GF-D8 (cell line): ENCODE measurements at places on chromosomes 6 and 20.

DNA sequence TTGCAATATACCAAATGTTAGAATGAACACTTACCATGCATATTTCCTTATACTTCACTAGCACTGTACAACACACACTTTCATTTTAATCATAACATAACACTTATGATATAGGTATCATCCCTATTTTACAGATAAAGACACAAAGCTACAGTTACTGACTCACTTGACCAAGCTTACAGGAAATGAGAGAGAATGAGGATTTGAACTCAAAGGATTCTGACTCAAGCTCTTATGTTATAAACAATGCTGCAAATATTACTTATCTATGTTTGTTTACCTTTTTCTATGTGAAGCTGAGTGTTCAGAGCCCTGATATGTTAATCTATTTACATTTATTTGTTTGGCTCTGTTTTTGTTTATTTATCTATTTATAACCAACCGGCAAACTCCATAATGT lies 245.4 kb downstream of the PTPRK start:
- DNase-seq: no peak

DNA sequence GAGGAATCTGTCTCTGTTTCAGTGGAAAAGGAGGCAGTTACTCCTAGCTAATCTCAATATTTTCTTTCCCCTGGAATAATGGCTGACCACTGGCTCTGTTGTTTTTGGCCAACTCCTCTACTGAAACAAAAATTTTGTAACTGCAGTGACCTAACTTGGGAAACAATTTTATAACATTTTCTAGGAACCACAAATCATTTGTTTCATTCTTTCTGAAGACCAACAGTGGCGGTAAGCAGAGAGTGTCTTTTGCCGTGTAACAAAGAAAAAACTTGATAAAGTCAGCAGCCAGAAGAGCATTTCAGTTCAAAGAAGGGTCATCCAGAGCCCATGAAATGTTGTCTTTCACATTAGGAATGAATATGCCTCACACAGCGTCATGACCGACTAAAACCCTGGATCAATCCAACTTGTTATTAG lies 11.8 kb upstream of the BFSP1 start:
- DNase-seq: no peak

DNA sequence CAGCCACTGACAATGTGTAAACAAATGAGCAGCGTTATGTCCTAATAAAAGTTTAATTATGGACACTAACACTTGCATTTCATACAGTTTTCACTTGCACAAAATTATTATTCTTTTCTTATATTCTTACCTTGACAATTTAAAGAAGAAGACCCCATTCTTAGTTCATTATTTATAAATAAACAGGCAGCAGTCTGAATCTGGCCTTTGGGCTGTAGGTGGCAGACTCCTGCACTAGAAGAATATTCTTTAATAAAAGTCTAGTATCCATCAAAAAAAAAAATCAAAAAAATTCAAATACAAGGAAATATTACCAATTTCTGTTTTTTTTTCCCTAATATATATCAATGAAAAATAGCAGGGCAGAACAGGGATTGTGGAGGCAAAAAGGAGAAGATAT lies 24.8 kb downstream of the PTCHD4 start:
- DNase-seq: no peak

DNA sequence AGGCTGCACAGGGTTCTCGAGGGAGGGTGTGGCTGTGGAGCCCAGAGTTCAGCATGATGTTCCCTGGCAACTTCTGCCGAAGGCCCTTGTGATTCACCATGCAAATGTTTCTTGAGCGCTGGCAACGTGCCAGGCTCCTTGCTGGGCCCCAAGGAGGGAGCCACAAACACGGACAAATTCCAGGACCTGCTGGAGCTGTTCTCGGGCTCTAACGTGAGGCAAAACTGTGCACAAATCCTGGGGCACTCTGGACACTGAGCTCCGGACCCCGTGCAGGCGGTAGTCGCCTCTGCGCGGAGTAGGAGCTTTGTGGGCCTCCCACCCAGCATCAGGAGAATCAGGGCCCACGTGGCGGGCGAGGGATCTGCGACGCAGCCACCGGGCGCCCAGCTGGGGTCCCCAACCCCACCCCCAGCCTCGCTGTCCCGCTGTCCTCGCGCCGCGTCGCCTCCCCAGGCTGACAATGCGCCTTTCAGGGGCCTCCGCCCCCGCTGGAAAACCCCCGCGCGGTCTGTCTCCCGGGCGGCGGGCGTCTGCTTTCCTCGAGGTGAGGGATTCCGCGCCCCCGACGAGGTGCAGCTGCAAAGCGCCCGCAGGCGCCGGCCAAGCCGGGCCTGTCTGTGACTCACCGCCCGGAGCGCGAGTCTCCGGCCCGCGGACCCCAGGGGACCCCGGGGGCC lies 31.7 kb upstream of the SCUBE3 start:
- DNase-seq: no peak

- DNase-seq: no peak
Measured at GRCh38 chr6:44530209-44530909, 142.9 kb downstream of the CDC5L start.

DNA sequence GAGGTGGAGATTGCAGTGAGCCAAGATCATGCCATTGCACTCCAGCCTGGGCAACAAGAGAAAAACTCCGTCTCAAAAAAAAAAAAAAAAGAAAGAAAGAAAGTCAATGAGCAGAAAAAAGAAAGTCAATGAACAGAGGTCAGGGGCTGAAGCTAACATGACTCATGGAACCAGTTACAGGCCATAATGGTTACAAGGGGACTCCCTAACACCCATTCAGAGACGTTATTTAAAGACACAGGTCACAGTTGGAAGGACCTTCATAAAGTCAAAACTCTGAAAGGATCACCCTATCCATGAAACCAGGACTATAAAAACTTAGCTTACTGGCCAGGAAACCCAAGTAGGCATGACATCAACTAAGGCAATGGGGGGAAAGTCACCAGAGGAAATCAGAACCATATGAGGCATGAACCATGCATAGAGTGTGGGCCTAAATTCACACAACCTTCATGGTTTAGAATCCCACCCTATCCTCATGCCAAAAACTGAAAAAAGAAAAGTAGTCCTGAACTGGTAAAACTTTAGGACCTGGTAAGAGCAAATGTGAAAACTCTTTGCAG lies 18.2 kb downstream of the FBXL4 start:
- DNase-seq: no peak

DNA sequence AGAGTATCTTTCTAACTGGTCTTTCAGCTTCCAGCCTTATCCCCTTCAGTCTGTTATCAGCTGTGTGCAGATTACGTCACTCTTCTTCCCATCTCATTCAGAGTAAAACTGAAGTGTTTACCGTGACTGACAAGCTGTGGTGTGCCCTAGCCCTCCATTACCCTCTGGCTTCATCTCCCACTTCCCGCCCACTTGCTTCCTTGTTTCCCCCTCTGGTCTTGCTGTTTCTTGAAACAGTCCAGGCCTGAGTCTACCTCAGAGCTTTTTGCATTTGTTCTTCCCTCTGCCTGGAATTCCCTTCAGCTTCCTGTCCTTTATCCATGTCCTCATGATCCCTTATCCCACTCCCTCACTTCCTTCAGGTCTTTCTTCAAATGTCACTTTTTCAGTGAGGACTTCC lies 66.9 kb downstream of the CARMIL1 start:
- DNase-seq: no peak

- DNase-seq: no peak
Measured at GRCh38 chr20:56438284-56438683, 26.2 kb downstream of the CASS4 start.

- no peak for DNase-seq
Measured at GRCh38 chr20:54560357-54560756, 85.0 kb downstream of the DOK5 start.

DNA sequence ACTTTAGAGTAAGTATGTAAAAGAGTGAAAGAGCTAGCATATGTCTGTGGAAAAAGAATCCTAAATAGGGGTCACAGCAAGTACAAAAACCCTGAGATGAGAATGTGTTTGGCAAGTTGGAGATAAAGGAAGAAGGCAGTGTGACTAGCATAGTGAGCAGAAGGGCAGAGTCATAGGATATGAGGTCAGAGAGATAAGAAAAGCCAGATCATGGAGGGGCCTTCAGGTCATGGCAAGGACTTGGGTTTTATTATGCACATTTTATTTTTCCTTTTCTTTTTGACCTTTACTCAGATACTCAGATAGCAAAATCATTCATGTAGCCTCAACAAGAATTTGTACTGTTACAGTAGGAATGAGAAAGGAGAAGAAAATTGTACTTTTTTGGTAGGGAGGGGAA lies 138.0 kb downstream of the GJA1 start:
- no peak for DNase-seq

- no peak for DNase-seq
Measured at GRCh38 chr20:20847814-20848213, 135.4 kb upstream of the RALGAPA2 start.

DNA sequence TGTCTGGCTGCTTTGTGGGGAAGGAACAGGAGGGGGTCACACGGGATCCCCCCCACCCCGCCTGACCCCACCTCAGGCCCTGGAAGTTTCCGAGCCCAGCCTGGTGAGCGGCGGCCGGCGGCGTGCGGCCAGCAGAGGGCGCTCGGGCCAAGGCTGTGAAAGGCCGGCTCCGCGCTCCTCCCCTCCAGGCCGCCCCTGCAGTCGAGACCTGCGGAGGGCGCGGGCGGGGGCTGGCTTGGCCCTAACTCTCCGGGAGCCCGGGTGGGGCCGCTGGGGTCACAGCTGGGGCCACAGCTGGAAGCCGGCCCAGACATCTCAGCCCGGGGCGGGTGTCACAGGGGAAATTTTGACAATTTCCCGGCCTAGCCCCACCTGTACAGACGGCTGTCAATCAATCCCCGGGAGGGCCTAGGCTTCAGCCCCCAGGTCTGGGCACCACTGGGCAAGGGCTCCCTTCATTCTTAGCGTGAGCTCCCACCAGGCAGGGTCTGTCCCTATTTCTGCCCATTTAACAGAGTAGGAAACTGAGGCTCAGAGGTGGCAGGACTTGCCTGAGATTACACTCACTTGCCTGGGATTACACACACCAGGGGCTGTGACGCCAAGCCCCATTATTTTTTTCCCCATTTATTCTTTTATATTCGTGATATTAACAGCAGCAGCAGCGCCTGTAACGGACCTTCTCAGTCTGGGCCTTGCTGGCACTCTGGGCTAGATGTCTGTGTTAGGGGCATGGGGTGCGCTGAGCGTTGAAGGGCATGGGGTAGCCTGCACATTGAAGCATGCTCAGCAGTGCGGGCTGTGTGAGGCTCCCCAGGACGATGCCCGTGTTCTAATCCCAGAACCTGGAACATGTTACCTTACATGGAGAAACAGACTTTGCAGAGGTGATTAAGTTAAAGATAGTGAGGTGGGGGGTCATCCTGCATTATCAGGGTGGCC lies 23.0 kb downstream of the ZBP1 start:
- no peak for DNase-seq

DNA sequence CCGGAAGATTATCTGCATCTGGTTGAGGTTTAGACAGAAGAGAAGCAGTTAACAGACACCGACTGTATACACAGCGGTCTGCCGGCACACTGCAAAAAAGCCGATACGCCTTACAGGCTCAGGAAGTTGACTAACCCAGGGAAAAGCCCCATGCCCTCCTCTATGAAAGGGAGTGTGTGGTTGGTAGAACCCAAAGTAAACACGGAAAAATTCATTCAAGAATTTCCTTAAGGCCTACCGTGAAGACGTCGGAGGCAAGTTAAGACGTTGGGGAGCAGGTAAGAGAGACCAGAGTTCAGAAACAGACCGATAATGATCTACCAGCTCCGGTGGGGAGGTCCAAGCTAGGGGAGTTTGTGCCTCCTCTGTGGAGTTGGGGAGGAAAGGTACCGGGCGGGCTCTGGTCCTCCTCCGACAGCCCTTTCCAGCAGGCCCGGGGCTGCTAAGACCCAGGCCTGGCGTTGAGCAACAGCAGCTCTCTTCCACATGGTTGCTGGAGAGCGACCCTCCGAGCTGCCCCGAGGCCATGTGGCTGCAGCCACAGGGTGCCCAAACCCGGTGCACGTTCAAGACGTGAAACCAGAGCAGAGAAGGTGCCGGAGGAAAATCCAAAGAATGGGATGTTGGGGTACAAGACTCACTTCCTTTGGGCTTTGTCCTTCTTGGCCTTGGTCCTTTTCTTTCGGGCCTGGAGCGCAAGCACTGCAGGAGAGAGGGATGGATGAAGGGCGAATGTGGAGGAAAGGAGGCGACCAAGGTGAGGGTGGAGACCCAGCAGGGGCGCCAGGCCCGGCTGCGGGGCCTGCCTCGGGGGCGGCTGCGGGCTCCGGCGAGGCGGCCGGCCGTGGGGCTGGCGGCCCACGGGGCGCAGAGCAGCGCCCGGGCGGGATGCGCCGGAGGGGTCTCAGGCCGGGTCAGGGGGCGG lies 809 bp downstream of the SRPK1 start:
- peak; percentile 21 for DNase-seq

DNA sequence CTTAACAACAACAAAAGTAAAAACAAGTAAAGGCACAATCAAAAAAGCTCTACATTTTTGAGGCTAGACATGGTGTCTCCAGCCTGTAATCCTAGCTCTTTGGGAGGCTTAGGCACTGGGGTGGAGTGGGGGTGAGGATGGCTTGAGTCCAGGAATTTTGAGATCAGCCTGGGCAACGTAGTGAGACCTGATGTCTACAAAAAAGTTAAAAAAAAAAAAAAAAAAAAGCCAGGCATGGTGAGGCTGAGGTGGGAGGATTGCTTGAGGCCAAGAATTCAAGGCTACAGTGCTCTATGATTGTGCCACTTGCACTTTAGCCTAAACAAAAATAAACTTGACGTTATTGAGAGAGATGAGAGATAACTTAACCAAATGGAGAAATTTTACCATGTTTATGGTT lies 60.1 kb downstream of the QKI start:
- DNase-seq: no peak

DNA sequence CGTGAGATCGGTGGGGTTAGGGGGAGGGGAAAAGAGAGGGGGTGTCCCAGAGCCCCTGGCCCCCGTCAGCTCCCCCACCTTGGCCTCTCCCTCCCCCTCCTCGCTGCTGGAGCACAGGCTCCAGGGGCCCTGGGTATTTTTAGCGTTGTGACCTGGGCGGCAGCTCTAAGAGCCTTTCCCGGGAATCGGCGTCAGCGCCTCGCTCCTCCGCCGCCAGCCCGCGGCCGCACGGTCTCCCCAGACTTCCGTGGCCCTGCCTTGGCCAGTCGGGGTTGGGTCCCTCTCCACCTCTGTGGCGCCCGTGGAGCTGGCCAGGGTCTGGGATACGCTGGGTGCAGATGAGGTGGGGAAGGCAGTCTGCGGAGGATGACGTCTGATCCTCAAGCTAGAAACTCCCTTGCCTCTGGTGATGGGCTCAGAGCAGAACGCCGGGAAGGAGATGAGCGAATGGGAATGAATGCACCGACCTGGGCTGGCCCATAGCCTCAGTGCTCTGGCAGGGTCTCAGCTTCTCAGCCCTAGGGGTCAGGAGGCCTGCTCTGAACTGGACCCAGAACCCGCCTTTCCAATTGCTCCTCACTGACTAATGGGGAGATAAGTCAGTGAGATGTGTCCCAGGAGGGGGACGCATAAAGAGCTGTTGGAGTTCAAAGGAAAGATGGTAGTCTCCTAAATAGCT lies 883 bp upstream of the DBNDD2 start:
- DNase-seq: no peak

- no peak for DNase-seq
Measured at GRCh38 chr6:24844903-24845302, 46.2 kb upstream of the ARMH2 start.

GRCh38 chr6:38142178-38142902 lies 322.8 kb downstream of the ZFAND3 start:
- DNase-seq: no peak

- DNase-seq: no peak
Measured at GRCh38 chr6:33758815-33759216, 12.1 kb upstream of the IP6K3 start.

GRCh38 chr6:14734416-14735340 lies 511.2 kb upstream of the JARID2 start:
- peak; percentile 75 for DNase-seq
